ENCODE measurements at places on chromosomes 16 and 17.

DNA sequence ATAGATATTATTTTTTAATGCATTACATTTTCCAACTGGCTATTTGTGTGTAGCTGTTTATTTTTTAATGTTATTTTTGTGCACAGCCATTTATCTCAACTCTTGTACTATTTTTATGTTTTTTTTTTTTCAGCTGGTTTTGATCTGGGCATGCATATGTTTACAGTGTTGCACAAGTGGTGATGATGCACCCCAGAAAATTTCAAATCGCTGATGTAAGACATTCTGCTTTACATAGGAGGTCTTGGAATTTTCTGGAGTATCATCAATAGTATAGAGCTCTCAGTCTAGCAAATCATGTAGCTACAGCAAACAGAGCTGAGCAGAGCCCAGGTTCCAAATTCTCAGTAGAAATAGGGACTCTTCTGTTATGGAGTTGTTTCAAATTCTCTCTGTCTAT is 30.2 kb downstream of the CACNG5 start:
- no peak for DNase-seq

DNA sequence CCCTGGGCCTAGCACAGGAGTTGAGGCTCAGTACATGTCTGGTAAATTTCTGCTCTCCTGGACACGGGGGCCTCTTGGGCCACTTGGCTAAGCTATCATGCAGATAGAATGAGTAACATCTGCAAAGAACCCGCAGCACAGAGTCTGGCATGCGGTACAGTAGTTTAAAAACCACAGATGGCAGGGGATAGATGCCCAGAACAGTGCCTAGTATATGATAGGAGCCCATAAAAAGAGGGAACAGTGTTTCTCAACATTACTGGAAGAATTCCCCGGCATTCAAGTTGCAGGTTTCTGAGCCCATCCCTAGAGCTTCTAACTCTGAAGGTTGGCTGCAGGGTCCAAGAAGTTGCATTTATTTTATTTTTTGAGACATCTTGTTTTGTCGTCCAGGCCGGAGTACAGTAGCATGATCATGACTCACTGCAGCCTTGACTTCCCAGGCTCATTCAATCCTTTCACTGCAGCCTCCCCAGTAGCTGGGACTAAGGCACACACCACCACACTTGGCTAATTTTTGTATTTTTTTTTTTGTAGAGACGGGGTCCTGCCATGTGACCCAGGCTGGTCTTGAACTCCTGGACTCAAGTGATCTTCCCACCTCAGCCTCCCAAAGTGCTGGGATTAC is 5.8 kb downstream of the CDIPT start:
- no peak for DNase-seq

- no peak for DNase-seq
Observed at GRCh38 chr17:47707056-47707804, 13.3 kb downstream of the TBKBP1 start.

GRCh38 chr16:84795329-84796053 is 24.3 kb upstream of the CRISPLD2 start:
- DNase-seq, result no peak

DNA sequence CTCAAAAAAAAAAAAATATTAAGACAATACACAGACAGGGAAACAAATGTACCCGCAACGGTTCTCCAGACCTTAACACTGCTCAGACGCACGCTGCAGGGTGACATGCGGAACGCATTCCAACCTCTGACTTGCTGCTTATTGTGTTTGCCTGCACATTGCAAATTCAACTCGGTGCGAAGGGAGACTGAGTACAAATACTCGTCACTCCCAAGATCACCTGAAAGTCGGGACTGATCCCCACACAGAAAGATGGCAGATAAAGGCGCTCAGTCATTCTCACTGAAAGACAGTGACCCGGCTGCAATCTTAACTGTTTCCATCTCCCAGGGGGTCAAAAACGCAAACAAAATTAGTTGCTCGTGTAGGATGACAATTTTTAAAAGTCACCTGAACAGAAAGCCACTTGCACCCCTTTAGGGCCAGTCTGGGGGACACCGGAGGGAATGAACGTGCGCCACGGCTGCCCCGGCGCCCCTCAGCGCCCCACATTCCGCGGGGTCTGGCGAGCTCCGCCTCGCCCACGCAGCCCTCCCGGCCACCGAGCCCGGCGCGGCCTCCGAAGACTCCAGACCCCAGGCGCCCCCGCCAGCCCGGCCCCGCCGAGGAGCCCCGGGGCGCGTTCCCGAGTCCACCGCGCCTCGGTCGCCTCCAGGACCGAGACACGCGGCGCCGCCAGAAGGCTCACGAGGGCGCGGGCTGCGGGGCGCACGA is 589 bp downstream of the CLCN7 start:
- DNase-seq, result no peak

GRCh38 chr17:2963332-2964027 is 99.9 kb downstream of the OR1D5 start:
- DNase-seq, result no peak

DNA sequence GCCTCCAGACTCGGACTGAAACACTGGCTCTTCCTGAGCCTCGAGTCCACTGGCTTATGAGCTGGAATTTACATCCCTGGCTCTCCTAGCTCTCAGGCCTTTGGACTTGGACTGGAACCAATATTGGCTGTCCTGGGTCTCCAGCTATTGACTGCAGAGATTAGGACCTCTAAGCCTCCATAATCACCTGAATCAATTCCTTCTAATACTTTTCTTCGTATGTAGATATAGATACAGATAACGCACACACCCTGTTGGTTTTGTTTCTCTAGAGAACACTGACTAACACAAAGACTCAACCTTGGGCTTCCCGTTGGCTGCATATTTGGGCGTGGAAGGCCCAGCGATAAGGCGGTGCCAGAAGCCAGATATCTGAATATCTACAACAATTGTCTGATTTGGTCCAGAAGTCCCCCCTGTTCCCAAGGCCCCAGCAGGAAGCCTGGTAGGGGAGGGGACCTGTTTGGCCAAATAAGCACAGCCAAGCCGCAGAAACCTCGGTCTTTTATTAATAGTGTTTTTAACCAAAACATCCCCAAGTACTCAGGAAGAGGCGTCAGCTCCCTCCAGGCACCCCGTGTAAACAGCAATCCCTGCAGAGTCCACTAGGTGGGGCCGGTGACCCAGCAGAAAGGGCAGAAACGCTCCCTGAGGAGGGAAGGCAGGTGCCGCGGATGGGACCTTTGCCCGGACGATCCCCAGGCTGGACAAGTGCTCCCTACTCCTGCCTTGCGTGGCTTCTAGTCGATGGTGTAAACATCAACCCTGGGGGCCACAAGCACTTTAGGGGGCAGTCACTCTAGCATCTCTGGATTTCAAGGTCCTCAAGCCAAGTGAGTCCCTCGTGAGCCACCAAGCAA is 57.0 kb downstream of the ABR start:
- DNase-seq, result peak; percentile 83

- no peak for DNase-seq
Observed at GRCh38 chr17:27493088-27493487, 36.8 kb downstream of the KSR1 start.

DNA sequence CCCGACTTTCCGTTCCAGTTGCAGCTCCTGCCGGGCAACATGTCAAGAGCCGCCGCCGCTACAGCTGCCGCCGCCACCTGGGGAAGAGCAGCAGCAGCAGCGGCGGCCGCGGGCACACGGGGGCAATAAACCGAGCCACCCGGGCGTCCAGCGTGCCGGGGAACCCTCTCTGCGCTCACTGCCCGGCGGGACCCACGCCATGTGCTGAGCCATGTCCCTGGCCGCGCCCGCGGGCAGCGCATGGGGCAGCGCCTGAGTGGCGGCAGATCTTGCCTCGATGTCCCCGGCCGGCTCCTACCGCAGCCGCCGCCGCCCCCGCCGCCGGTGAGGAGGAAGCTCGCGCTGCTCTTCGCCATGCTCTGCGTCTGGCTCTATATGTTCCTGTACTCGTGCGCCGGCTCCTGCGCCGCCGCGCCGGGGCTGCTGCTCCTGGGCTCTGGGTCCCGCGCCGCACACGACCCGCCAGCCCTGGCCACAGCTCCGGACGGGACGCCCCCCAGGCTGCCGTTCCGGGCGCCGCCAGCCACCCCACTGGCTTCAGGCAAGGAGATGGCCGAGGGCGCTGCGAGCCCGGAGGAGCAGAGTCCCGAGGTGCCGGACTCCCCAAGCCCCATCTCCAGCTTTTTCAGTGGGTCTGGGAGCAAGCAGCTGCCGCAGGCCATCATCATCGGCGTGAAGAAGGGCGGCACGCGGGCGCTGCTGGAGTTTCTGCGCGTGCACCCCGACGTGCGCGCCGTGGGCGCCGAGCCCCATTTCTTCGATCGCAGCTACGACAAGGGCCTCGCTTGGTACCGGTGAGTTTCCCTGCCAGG is 604 bp downstream of the HS3ST3B1 start:
- DNase-seq, result no peak

DNA sequence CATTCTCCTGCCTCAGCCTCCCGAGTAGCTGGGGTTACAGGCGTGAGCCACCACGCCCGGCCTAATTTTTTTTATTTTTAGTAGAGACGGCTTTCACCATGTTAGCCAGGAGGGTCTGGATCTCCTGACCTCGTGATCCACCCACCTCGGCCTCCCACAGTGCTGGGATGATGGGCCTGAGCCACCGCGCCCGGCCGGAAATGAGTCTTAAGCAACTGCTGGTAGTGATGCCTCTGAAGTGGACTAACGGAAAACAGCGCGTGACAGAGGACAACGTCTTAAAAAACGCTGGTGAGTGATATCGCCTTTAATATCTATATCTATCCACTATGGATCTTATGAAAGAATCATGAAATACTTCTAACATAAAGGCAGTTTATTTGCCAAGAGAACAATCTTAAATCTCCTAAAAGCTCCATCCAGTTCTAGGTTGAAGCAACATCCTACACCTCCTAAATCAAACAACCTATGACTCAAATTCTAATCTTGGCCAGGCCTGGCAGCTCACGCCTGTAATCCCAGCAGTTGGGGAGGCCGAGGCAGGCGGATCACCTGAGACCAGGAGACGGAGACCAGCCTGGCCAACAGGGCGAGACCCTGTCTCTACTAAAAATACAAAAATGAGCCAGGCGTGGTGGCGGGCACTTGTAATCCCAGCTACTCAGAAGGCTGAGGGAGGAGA is 69.8 kb downstream of the NXN start:
- no peak for DNase-seq
